ENCODE measurements at places on chromosomes 1 and 21. TPM values are rescaled to one million over a fixed set of nuclear protein-coding genes. Genes with fewer than 3 reads are reported as not detected.

DNA sequence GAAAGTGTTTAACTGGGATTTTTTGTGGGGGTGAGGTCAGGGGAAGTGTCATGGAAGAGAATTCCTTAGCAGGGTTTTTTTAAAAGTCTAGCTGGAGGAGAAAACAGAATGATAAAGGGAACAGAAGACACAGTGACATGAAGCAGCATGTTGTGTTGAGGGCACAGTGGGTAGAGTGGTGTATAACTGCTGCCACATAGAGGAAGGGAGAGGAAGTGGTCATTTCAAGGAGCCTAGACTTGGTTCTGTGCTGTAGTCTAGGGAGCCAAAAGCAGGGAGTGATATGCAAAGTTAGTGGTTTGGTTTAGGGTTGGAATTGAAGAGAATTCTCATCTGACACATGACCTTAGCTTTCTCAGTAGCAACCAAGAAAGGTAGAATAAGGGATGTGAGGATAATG lies 10.2 kb downstream of the EEIG2 start:
- H3K27ac ChIP-seq = no peak overlapping the region
- DNase-seq = no peak
- H3K4me1 ChIP-seq = no peaks in the 10 kb centered on the region

DNA sequence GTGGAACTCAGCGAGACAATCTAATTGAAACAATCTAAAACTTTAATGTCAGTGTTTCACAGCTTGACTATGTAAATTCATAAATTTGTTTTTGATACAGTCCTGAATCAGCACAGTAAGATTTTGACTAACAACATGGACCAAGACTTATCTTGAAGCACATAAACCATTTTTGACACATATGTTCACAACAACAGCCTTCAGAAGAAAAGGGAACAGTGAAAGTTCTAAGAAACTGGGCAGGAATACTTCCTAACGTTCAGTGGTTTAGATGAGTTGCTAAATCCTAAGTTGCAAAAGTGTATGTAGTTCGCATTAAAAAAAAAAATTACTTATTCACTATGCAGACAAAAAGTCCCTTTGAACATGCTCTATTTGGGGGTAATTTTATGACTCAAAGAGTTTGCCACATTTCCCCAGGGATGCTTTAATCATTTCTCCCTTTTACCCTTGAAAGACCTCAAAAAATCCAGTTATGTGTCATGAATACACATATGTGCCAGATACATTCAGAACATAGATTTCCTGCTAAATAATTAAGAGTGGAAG lies 120.2 kb downstream of the MRPL39 start:
- H3K27me3 ChIP-seq = no peaks in the 10 kb centered on the region
- DNase-seq = no peak
- no peak overlapping the region for H3K4me3 ChIP-seq
- no peaks in the 10 kb centered on the region for H3K4me1 ChIP-seq
- H3K27ac ChIP-seq = no peak overlapping the region

- no peaks in the 10 kb centered on the region for H3K27me3 ChIP-seq
- H3K36me3 ChIP-seq = no peaks in the 10 kb centered on the region
- DNase-seq = no peak
- H3K4me3 ChIP-seq = no peak overlapping the region
- H3K27ac ChIP-seq = no peak overlapping the region
- H3K4me1 ChIP-seq = no peaks in the 10 kb centered on the region
Measured at GRCh38 chr1:98480271-98480670, 181.2 kb upstream of the SNX7 start.

DNA sequence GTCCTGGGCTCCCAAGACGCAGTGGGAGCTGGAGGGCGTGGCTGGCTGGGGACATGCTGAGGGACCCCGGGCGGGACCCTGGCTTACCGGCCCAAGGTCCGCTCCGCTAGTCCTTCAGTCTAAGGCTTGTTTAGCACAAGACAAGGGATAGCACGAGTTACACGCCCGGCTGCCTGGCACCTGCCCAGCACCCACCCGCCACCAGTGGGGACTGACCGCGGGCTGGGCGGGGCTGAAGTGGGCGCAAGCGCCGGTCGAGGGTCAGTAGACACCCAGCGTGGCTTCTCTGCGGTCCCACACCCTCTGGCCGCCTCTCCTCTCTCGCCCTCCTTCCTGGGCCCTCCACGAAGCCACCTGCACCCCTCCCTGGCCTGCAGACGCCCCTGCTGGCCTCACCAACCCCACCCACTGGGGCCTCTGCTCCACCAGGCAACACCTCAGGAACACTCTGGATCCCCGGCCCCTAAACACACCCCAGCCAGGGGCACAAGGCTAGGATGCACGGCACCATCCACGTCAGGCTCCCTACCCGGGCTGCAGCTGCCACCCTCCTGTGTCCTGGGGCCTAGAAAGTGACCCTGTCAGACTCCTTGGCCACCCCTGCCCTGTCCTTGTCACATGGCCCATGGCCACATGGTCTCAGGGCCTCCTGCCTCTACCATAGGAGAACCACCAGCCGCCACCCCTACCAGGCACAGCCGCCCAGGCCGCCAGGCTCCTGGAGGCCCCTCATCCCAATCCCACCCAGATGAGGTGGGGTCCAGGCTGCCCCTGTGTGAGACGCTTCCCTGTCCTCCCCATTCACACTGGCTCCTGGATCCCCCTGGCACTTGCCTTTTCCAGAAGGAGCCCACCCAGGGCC lies 6.1 kb downstream of the TAS1R3 start:
- H3K27ac ChIP-seq = no peak overlapping the region
- H3K4me3 ChIP-seq = no peak overlapping the region
- no peaks in the 10 kb centered on the region for H3K4me1 ChIP-seq
- H3K27me3 ChIP-seq = no peaks in the 10 kb centered on the region
- DNase-seq = no peak

- H3K4me1 ChIP-seq = no peaks in the 10 kb centered on the region
- DNase-seq = no peak
- H3K27ac ChIP-seq = no peak overlapping the region
- H3K36me3 ChIP-seq = peaks cover 2% of the 10 kb centered on the region
Measured at GRCh38 chr21:32270748-32271147, 8.1 kb downstream of the MIS18A start.

DNA sequence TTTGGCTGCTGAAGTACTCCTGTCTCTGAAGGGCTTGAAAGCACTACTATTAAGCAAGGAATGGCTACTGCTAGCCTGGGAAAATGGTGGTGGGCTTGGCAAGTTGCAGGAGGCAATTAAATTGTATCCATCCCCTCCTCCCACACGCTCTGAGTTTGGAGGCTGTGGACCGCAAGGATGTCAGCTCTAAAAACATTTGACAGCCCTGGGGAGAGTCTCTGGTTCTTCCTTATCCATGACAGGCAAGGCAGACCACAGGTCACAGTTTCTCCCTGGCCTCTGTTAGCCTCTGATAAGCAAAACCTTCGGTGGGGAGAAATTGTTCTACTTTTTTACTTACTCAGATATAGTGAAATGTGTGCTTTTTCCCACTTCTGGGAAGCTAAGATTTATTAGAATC lies 46.6 kb downstream of the S1PR1 start:
- H3K36me3 ChIP-seq = no peaks in the 10 kb centered on the region
- H3K4me3 ChIP-seq = no peak overlapping the region
- no peaks in the 10 kb centered on the region for H3K4me1 ChIP-seq
- H3K27me3 ChIP-seq = no peaks in the 10 kb centered on the region

EVA1C gene
- 48.6 TPM for total RNA-seq

LIPI gene
- total RNA-seq = not detected

GRCh38 chr1:171217658-171218443 lies 30.4 kb upstream of the FMO1 start:
- no peak for DNase-seq
- H3K27me3 ChIP-seq = no peaks in the 10 kb centered on the region
- H3K4me3 ChIP-seq = no peak overlapping the region
- H3K4me1 ChIP-seq = peaks cover 6% of the 10 kb centered on the region
- no peaks in the 10 kb centered on the region for H3K36me3 ChIP-seq

DNA sequence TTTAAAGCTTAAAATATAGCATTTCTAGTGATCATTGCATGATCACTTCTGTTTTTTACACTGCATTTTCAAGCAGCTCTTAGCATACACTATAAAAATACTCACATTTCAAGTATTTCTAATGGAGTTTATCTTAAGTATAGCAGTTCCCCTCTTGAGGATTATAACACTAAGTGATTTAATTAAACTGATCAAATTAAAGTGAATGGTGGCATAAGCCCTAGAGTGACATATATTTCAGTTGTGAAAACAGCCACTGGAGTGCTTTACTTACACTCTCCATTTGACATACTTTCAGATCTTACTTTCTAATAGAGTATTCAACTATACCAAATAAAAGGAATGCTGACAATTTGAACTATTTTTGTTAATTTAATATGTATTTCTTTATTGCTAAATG lies 623.3 kb upstream of the TMPRSS15 start:
- DNase-seq = no peak
- no peak overlapping the region for H3K4me3 ChIP-seq
- H3K36me3 ChIP-seq = no peaks in the 10 kb centered on the region
- no peak overlapping the region for H3K27ac ChIP-seq

CLCA4 gene
- 0.13 TPM for total RNA-seq

BRDT gene
- not detected for total RNA-seq

DNA sequence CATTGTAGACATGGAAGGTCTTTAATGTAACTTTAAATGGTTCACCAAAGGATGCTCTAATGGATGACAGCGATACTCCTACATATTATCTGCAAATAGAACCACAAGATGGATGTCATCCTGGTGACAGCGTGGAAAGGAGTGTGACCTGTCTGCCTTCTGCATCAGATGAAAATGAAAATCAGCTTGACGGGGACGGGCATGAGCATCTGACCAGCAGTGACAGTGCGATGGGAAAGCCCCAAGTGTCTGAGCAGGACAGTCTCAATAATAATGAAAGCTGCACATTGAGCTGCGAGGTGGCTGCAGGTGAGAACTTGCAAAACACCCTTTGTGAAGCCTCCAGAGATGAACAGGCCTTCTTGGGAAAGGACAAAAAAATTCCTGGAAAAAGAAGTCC lies 25.2 kb downstream of the CNST start:
- H3K4me1 ChIP-seq = no peaks in the 10 kb centered on the region
- DNase-seq = no peak
- no peaks in the 10 kb centered on the region for H3K36me3 ChIP-seq
- H3K4me3 ChIP-seq = no peak overlapping the region
- no peak overlapping the region for H3K27ac ChIP-seq
- H3K27me3 ChIP-seq = no peaks in the 10 kb centered on the region

- H3K27ac ChIP-seq = no peak overlapping the region
- no peaks in the 10 kb centered on the region for H3K4me1 ChIP-seq
- no peak overlapping the region for H3K4me3 ChIP-seq
- DNase-seq = no peak
- no peaks in the 10 kb centered on the region for H3K36me3 ChIP-seq
- no peaks in the 10 kb centered on the region for H3K27me3 ChIP-seq
Measured at GRCh38 chr1:2580691-2581090, 5.9 kb upstream of the PRXL2B start.

DNA sequence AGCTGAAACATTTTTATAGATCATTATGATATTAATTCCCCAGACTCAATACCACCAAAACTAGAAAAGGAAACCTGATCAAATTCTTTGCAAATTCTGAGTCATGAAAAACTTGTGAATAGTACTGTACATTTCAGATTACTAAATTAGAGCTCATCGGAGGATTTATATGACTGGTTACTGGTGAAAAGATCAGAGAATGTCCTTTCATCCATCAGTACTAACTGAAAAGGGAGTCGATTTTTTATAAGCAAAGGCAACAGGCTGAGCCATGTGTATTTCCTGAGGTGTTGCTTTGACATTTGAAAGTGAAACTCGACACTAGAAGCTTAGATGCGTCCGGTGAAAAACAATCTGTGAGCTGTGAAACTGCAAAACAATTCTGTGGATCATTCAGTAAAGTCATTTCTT lies 155.7 kb downstream of the TNFSF18 start:
- no peaks in the 10 kb centered on the region for H3K27me3 ChIP-seq
- H3K27ac ChIP-seq = no peak overlapping the region
- DNase-seq = no peak
- H3K36me3 ChIP-seq = no peaks in the 10 kb centered on the region
- no peaks in the 10 kb centered on the region for H3K4me1 ChIP-seq

NADK gene
- 76.0 TPM for total RNA-seq

DNA sequence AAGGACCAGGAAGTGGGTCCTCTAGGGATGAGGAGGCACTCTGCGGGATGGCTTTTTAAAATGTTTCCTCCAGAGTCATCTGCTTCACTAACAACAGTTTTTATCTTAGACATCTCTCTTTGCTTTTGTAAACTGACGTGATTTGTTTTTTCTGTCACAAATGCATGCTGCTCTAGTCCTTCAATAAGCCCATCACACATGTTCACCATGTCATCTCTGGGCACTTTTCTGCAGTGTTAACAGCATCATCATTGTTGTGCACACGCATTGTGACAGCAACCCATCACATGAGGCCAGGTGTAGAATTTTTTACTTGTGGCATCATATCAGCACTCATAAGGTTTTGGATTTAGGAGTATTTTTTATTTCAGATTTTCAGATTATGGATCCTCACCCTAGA lies 12.5 kb downstream of the RGS2 start:
- no peaks in the 10 kb centered on the region for H3K27me3 ChIP-seq
- no peaks in the 10 kb centered on the region for H3K4me1 ChIP-seq
- H3K4me3 ChIP-seq = no peak overlapping the region
- H3K36me3 ChIP-seq = no peaks in the 10 kb centered on the region
- H3K27ac ChIP-seq = no peak overlapping the region

DNA sequence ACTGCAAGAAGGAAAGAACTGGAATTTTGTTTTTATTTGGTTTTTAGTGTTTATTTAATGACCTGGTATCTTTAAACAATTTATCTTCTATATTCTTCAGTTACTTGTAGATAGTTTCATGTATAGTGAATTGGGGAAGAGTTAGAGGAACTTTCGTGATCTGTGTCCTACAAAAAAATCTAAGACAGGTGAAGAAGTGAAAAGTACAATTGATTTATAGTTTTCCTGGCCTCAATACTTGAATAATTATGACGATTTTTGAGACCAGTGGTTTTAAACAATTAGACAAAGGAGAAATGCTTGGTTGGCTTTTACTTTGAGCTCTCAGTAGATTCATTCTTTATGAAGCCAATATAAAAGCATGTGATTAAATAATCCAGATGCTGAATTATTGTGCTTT lies 7.5 kb downstream of the MIER1 start:
- no peak for DNase-seq
- H3K36me3 ChIP-seq = no peaks in the 10 kb centered on the region
- no peak overlapping the region for H3K4me3 ChIP-seq
- H3K4me1 ChIP-seq = peaks cover 6% of the 10 kb centered on the region
- H3K27me3 ChIP-seq = no peaks in the 10 kb centered on the region

DNA sequence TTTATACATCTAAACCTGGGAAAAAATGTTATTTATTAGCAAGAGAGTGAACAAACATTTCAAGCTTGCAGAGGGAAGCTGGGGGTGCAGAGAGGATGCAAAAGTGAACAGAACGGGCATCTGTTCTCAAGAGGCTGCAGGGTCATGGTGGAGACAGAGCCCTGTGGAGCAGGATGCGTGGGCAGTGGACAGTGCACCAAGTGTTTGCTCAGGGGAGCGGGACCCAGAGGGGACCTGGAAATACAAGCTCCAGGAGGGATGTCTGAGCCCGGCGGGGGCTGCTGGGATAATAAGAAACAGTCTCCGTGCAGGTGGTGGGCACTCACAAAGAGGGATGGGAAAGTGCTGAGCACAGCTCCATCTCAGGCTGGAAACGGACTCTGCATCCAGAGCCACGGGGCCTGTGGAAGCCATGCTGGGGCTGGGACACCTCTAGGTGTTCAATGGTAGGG lies 105.3 kb upstream of the SLC45A1 start:
- H3K4me3 ChIP-seq = no peak overlapping the region
- no peak for DNase-seq
- H3K27me3 ChIP-seq = no peaks in the 10 kb centered on the region
- no peaks in the 10 kb centered on the region for H3K4me1 ChIP-seq
- H3K27ac ChIP-seq = peak overlapping the region; percentile 4

GRCh38 chr21:26210614-26211013 lies 40.0 kb upstream of the APP start:
- H3K27ac ChIP-seq = no peak overlapping the region
- no peaks in the 10 kb centered on the region for H3K4me1 ChIP-seq
- DNase-seq = no peak
- H3K27me3 ChIP-seq = no peaks in the 10 kb centered on the region

Data from aorta (tissue), 5 donors.